AG09309 (cell line): ENCODE measurements at places on chromosomes 3 and 15.

GRCh38 chr15:45105586-45105985 lies 8.4 kb downstream of the DUOX2 start:
- no peak for DNase-seq

GRCh38 chr15:70133296-70133695 lies 35.6 kb upstream of the TLE3 start:
- DNase-seq = no peak

GRCh38 chr3:182117583-182117982 lies 405.9 kb downstream of the SOX2 start:
- no peak for DNase-seq

- no peak for DNase-seq
Measured at GRCh38 chr3:27628026-27628750, 93.9 kb downstream of the EOMES start.

DNA sequence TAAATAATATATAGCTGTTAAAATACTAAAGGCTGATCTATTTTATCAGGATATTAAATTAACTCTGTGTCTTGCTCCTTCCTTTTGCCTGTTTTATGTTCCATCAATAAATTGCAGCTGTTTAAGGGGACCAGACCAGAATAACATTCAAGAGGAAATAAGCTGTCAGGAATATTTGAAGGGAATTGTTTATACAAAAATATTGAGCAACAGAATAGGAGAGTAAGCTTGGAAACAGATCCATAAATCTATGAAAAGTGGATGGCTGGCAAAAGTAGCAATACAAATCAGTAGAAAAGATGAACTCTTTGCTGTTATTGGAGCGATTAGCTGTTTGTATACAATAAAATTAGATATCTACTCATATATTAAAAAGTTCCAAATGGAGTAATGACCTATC lies 36.2 kb upstream of the PLSCR2 start:
- DNase-seq = no peak

- DNase-seq = no peak
Measured at GRCh38 chr3:127072221-127072771, 89.4 kb downstream of the PLXNA1 start.

GRCh38 chr15:58066042-58066867 lies 744 bp upstream of the ALDH1A2 start:
- no peak for DNase-seq

DNA sequence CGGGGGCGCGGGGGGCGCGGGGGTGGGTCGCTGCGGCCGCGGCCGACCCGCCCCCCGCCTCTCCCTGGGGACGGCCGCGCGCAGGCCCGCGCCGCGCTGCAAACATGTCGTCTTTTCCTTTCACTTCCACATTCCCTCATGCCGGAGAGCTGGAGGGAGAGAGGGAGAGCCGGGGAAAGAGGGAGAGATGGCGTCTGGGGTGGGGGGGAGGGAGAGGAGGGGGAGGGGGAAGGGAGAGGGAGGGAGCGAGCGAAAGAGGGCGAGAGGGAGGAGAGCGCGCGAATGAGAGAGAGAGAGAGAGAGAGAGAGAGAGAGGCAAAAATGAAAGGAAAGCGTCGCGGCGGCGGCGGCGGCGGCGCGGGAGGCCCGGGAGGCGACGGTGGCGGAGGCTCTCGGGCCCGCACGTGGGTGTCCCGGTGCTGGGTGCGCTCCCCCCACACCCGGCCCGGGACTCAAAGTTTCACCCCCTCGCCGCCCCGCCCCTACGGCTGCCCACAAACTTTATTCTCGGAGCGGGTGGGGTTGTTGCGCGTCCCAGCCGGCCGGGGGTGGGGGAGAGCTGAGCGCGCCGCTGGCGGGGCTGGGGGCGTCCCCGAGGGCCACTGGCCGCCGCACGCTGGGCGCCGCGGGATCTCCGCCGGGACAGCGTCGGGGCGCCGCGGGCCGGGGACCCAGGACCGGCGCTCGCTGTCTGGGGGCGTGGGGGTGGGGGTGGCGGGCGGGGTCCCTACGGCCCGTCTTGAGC lies 731 bp downstream of the ZNF710 start:
- no peak for DNase-seq

- no peak for DNase-seq
Measured at GRCh38 chr3:139797724-139798343, 120.1 kb upstream of the NMNAT3 start.

GRCh38 chr15:80906159-80906766 lies 83.4 kb downstream of the MESD start:
- no peak for DNase-seq

- DNase-seq = peak; percentile 46
Measured at GRCh38 chr15:88649286-88649733, 10.5 kb downstream of the ISG20 start.

DNA sequence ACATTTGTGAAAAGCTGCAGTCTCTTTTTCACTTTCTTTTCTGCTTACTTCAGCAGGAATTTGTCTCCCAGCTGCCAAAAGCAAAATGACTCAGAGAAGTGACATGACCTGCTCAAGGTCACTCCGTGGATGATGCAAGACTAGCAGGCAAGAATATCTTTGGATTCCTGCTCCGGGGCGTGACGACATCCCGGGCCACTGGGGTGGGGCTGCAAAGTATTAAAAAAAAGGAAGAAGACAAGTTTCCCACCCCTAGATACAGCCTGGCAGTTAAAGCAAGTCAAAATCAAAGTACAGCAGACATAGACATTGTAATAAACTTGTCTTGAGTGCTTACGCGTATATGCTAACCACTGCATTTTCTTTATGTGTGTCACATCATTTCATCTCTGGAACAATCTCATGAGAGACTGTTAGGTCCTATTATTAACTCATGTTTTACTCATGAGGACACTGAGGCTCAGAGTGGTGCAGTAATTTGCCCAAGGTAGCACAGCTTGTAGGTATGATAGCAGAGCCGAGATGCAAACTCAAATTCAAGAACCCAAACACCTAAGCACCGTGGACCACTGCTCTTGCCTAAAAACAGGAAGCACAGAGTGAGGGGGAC lies 485.2 kb upstream of the PROK2 start:
- peak; percentile 85 for DNase-seq

DNA sequence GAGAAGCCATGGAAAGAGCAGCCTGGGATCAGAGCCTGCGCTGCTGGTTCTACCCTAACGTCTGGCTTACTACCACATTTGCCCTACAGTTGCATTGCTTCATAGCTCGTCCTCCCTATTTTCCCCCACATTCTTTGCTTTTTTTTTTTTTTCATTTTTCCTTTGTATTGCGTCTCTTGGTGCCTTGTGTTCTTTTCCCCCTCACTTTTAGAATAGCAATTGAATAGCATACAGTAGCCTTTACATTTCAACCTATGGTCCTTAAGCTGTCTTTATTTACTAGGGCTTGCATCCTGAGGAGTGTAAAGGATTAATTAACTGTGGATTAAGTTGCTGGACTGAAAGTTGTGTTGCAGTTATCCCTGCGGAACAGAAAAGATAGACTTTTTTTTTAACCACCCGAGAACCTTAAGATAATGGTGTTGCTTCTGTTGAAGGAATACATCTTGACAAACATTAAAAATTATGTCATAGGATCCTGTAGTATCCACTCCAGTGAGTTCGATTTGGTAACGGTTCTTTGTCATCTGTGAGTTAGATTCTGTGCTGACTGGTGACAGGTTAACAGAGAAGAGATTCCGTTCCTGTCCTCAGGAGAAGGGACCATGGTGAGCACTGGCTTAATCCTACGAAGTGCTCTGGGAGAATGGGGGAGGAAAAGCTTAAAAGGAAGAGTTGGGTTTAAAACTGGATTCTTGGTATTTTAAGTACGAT lies 417.4 kb upstream of the NAALADL2 start:
- DNase-seq = peak; percentile 72

- no peak for DNase-seq
Measured at GRCh38 chr15:35673093-35673684, 127.2 kb upstream of the DPH6 start.

GRCh38 chr15:49380912-49381311 lies 42.1 kb upstream of the FGF7 start:
- DNase-seq = no peak

GRCh38 chr3:46417841-46418611 lies 11.0 kb downstream of the CCRL2 start:
- DNase-seq = no peak

- DNase-seq = no peak
Measured at GRCh38 chr15:57198131-57198530, 178.2 kb upstream of the CGNL1 start.

- no peak for DNase-seq
Measured at GRCh38 chr15:58451826-58452225, 20.0 kb downstream of the LIPC start.

DNA sequence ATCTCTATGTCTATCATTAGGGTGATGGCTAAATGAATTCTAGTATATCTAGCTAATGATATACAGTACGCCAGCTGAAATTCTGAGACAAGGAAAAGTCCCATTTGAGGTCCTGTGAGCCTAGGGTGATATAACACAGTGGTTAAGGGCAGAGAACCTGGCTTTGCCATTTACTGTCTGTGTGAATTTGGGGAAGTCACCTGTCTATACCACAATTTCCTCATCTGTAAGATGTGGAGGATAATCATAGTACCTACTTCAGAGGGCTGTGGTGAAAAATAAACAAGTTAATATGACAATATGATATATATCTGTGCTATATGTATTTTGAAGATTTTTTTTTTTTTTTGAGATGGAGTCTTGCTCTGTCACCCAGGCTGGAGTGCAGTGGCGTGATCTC lies 9.8 kb upstream of the ANKDD1A start:
- DNase-seq = no peak

- DNase-seq = no peak
Measured at GRCh38 chr15:80558631-80559319, 136.3 kb upstream of the ABHD17C start.

DNA sequence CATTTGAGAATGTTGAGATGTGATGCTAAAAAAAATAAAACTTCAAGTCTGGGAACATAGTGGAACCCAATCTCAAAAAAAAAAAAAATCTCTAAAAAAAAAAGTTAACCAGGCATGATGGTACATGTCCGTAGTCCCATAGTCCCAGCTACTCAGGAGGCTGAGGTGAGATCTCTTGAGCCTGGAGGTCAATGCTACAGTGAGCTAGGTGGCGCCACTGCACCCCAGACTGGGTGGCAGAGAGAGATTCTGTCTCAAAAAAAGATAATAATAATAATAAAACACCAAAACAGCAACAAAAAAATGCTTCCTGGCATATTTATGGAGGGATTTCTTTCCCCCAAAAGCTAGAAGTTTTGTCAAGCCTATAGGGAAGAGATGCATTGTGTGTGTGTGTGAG lies 361.6 kb downstream of the ROBO1 start:
- no peak for DNase-seq

DNA sequence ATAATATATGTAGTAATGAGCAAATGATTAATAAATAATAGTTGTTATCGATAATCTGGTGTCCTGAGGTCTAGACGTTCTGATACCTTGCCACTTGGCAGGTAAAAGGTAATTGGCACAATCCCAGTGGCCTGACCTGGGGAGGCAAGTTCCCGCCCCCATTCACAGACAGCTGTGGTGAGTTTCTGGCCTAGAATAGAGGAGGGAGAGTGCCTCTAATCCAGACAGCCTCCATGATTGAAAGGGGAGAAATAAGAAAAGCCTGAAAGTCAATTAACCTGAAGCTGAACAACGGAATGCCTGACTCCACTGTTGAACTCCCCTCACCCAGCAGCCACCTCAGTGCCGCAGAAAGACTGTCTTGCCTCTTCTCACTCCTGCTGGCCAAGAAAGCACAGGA lies 38.1 kb upstream of the SV2B start:
- no peak for DNase-seq
